ENCODE measurements at places on chromosomes 4 and X.
A peak's percentile ranks its signal among the peaks of the same experiment; 100 is the strongest.

- peak; percentile 73 for DNase-seq
Observed at GRCh38 chr4:156941940-156942548, 29.6 kb downstream of the PDGFC start.

- peak; percentile 73 for DNase-seq
Observed at GRCh38 chr4:118836301-118837120, 585 bp upstream of the SEC24D start.

DNA sequence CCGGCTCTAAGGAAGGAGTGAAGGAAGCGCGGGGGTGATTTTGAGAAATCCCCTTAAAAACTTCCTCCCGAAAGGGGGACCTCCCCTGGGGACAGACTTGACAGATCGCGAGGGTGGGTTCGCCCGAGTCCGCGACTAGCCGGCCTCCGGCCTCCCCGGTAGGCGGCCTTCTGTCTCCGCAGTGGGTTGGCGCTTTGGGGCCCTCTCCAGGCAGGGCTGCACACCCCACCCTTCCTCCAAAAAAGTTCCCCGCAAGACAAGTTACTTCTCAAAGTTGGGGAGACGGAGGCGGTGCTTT, 24.8 kb downstream of the HOPX start:
- DNase-seq: peak; percentile 51

DNA sequence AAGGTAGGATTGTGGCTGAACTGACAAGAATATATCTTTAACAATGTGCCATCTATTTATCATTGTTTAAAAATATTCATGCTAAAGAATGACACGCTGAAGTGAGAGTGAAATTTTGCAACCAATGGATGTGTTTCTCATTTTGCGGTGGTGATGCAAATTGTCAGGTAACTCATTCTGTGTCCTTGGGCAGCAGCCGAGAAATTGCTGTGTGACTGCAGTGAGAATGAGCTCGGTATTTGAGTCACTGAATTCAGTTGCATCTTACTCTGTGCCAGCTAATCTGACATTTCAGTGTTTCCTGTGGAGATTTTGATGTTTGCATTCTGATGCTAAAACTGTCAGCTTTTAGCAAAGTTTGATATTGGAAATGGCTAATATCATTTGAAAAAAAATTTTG, 28.1 kb downstream of the MCUB start:
- DNase-seq: no peak

DNA sequence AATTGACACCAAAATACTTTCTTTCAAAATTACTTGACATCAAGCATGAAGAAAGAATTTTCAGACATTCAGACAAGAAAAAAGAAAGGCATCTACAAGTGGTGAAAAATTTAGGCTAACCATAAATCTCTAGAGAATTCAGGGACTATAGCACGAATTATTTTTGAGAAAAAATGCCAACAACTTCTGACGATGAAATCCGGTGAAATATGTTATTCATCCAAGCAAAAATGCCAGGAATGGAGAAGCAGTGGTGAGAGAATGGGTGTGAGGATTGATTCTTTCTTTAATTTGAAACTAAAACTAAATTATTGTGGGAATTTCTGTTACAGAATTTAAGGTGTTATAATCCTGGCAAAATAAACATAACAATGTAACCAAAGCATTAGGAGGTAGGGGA, 69.4 kb upstream of the SORBS2 start:
- DNase-seq: no peak

DNA sequence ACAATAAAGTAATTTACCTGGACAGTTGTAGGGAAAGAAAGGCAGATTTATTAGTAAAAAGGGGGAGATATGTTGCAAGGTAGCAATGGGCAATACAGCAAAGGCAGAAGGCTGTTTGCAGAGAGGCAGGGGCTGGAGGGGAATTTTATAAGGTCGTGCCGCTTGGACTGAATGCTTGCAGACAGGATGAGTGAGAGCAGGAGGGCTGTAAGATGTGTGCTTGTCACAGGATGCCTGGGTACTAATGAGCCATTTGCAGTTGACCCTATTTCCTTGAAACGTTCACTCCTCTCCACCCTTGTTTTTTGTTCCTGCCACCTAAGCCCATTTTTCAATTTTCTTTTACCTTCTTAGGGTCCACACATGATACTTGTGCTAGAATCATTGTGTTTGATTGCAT, 214.7 kb downstream of the TRAM1L1 start:
- no peak for DNase-seq

GRCh38 chrX:115595049-115595448, 34.1 kb downstream of the PLS3 start:
- DNase-seq: no peak

- no peak for DNase-seq
Observed at GRCh38 chrX:124337916-124338315, 5.5 kb downstream of the TEX13D start.

DNA sequence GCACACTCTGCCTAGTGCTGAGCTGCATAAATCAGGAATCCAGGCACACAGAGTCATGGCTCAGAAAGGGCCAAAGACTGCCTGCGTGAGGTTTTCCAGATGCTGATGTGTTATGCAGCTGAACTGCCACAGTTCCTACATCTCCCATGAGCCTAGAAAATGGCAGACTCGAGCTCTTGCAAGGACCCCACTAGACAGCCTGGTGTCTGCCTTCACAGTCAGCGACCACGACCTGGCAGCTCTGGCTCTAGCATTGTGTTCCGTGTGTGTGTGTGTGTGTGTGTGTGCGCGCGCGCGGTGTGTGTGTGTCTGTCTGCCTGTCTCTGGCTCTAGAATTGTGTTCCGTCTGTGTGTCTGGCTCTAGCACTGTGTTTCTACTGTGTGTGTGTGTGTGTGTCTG, 203.6 kb upstream of the AGTR2 start:
- no peak for DNase-seq

DNA sequence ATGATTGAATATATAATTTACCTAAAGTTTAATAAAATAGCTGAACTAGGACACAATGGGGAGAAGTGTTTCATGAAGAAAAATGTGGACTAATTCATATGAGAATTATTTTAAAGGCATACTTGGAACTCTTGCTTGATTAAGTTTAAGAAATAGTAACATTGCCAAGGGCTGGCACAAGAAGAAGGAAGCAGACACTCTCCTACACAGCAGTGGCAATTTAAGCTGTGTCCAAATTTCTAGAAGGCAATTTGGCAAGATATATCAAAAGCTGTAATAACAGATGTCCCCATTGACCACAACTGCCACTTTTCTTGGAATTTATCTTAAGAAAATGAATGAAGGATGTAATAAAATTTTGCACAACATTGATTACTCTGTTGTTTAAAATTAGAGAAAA, 209.5 kb upstream of the S100G start:
- DNase-seq: no peak

- no peak for DNase-seq
Observed at GRCh38 chr4:75036046-75036830, 103.3 kb downstream of the PARM1 start.

DNA sequence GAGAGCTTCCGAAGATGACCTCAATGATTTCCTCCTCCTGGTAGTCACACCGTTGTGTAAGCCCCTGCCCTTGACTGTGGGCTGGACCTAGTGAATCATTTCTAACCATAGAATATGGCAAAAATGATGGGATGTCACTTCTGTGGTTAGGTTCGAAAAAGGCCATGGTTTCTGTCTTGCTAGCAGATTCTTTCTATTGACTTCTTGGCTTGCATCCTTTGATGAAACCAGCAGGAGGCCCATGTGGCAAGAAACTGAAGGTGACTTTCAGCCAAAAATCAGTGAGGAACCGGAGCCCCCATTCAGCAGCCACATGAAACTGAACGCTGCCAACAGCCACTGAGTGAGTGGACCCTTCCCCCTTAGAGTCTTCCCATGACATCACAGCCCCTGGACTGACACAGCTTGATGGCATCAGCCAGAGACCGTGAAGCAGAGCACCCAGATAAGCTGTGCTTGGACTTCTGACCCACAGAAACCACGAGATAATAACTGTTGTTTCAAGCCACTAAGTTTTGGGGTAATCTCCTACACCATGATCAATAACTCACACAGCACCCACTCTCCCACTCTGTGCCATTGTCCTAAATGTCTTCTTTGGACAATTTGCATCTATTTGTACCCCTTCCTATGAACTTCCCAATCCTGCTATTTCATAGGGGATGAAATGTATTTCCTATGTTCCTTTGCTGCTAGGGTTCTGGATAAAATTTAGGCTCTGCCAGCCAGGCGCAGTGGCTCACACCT, 148.0 kb upstream of the STX18 start:
- no peak for DNase-seq

DNA sequence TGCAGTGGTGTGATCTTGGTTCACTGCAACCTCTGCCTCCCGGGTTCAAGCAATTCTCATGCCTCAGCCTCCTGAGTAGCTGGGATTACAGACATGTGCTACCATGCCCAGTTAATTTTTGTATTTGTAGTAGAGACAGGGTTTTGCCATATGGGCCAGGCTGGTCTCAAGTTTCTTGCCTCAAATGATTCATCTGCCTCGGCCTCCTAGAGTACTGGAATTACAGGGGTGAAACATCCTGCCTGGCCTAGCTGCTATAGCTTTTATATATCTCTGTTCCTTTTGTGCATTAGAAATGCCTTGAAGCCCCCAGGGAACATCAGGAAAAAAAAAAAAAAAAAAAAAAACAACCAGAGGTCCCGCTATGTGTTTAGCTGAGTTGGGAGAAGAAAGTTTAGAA, 34.8 kb downstream of the UBE2K start:
- DNase-seq: no peak

DNA sequence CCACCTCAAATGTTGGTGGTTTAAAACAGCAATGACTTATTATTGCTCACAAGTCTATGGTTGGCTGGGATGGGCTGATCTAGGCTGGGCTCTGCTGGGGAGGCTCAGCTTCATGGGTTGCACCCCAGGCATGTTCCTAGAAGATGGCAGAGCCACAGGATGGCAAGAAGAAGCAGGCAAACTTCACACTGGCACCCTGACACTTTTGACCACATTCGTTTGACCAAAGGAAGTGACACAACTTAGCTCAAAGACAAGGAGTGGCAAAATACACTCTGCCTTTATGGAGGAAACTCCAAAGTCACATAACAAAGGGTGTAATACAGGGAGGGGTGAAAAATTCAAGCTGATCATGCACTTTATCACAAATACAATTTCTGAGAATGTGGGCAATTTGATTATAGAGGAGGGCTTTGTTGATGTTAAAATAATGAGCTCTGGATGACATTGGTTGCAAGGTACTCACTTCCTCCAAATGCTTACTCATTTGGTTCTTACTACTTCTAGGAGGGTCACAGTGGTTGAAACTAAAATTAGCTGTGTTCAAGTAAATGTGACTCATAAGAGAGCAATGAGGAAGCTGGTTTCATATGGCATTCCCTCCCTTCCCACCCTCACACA, 249.2 kb upstream of the RPS6KA3 start:
- DNase-seq: no peak

DNA sequence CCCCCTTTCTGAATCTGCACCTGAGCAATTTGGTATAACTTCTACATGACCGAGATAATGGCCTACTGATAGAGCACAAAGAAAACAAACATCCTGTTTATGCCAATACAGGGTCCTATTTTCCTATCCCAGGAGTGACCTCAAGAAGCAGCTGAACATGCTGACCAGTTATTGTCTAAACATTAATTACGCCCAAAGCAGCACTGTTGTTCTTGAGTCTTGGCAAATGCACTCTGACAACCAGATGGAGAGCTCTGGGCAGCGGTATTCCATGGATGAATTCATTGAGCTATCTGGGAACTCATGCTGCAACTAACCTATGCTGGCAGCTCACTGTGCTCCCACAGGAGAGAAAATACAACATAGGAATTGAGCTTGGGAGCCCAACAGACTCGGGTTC, 52.6 kb downstream of the PCYT1B start:
- DNase-seq: no peak

DNA sequence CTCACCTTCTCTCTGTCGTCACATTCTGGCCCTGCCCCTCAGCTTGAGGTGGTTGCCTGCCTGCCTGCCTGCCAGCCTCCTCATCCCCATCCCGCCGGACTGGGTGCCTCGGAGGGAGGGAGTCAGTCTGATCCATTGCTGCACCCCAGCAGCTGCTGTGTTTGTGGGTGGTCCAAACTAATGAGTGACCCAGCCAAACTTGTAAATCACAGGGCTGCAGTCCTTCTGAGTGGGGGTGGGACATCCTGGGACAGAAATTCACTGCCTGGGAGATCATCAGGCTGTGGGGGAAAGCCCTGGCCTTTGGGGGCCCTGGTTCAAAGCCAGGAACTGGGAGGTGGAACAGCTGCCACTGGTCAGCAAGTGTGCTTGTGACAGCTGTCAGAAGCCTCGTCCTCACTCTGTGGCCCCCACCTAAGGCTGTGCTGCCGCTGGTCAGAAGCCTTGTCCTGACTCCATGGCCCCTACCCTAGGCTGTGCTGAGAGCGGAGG, 5.6 kb downstream of the GPR78 start:
- DNase-seq: peak; percentile 17

DNA sequence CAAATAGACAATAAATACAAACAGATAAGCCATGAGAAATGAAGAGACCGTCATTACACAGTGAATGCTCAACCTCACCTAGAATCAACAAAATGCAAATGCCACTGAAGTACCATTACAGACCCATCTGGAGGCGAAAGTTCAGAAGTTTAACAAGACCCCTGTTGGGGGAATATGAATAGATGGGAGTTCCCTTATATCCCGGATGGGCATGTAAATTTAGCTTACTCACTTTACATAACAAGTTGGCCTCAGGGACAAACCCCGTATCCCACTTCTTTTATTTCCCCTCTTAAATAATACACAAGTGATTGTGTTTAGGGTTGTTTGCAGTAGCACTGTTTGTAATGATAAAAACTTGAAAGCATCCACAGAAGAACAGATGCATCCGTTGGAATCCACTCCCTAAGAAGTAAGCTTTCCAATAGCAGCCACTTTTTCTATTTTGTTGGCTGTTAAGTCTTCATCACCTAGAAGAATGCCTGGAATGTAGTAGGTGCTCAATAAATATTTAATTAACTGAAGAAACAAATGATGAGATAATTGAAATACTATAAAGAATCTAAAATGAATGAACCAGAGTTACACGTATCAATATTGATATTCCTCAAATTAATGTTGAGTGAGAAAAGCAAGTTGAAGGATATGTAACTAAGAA, 1076.3 kb upstream of the TENM3 start:
- no peak for DNase-seq

GRCh38 chr4:79904331-79904730, 168.7 kb downstream of the ANTXR2 start:
- DNase-seq: no peak

- DNase-seq: no peak
Observed at GRCh38 chr4:93152491-93152890, 676.1 kb upstream of the ATOH1 start.

DNA sequence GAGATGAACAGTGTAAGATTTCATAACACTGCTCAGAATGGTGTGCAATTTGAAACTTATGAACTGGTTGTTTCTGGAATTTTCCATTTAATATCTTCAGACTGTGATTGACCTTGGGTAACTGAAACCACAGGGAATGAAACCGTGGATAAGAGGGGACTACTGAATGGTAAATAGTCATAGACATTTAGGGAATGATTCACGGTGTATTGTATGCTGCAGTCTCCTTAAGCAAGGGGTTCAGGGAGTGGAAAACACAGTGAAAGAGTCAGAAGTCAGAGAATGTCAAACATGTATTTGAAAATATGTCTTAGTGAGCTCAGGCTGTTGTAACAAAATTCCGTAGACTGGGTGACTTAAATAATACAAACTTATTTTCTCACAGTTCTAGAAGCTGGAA, 398.2 kb upstream of the DIPK2B start:
- no peak for DNase-seq

GRCh38 chrX:9700555-9700954, 65.1 kb downstream of the GPR143 start:
- no peak for DNase-seq
